ENCODE measurements at places on chromosomes 1 and 21. TPM values are rescaled to one million over a fixed set of nuclear protein-coding genes. Genes with fewer than 3 reads are reported as not detected.

MYBPH gene
- total RNA-seq = not detected

- DNase-seq = no peak
Measured at GRCh38 chr1:208460823-208461222, 216.6 kb upstream of the PLXNA2 start.

DNA sequence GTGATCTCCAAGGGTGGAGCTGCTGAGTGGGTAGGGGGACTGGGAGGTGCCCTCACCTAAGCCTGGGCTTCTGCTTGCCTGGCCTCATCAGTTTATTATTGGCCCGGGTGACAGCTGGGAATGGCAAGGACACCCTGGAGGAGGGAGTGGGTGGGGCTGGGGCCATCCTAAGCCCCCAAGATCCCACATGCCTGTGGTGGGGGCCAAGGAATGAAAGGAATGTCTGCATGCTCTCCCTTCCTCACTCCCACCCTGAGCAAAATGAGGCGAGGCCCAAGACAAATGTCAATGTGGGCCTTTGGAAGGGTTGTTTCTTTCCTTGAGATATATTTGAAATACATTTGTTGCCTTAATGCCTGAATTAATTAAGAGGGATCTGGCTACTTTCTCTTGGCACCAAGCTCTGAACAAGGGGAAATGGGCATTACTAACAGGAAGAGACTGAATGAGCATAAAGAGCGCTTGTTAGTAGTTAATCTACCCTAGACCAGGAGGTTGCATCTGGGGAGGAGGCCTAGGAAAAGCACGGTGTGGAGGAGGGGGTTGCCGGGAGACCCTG, 19.7 kb upstream of the CHI3L1 start:
- DNase-seq = no peak

DNA sequence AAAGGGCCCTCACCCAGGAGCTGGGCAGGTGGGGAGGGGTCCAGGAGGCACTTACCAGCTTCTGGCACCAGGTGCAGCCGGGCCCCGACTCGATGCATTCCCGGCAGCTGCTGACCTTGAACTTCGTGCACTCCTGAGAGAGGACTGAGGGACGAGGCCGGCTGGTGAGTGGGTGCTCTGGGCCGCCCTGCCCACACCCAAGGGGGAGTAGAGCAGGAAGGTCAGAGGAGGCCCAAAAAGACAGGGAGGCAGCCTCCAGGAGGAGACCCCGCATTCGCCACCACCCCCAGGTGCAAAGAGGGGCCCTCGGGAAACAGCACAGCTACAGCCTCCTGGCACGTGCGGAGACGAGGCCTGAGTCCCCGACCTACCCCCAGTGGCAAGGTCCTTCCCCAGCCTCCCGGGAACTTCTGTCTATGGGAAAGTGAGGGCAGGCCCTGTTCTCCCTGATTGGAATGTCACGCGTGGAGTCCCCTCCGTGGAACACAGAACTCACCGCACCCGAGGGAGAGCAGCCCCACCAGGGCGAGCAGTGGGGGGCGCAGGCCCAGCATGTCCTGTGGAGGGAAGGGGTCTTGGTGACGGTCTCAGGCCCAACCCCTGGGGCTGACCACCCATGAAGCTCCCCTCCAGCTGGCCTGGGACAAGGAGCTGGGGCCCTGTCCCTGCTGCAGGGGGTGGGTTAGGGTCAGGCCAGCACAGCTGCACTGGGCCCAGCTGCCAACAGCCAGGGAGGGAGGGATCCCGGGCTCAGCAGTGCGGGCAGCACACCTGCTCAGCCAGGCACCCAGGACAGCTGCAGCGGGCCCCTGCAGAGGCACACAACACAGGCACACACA, 10.3 kb downstream of the ITGB2 start:
- DNase-seq = no peak

KPRP gene
- total RNA-seq = not detected

OR2T11 gene
- total RNA-seq = not detected

DNA sequence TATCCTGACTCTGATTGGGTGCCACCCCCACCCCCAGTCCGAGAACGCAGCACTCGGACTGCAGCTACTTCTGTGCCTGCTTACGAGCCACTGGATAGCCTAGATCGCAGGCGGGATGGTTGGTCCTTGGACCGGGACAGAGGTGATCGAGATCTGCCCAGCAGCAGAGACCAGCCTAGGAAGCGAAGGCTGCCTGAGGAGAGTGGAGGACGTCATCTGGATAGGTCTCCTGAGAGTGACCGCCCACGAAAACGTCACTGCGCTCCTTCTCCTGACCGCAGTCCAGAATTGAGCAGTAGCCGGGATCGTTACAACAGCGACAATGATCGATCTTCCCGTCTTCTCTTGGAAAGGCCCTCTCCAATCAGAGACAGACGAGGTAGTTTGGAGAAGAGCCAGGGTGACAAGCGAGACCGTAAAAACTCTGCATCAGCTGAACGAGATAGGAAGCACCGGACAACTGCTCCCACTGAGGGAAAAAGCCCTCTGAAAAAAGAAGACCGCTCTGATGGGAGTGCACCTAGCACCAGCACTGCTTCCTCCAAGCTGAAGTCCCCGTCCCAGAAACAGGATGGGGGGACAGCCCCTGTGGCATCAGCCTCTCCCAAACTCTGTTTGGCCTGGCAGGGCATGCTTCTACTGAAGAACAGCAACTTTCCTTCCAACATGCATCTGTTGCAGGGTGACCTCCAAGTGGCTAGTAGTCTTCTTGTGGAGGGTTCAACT, 2.1 kb downstream of the RBM15 start:
- DNase-seq = no peak

DNA sequence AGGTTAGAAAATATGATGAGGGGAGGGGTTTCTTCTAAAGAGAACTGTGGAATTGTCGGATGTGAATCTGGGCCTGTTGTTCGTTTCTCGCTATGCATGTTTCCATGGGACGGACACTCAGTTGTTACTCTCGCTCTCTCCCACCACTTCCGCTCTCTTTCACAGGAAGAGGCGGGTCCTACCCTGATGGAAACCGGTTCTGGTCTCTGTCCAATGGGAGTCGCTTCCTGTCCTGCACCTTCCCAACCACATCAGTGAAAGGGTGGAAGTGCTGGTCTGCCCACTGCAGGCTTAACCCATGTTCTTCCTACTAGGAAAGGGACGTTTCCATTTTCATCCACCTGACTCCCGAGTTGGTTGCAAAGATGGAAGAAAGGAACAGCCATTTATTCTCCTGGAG, 119.4 kb downstream of the KCNJ15 start:
- DNase-seq = peak; percentile 11

DNA sequence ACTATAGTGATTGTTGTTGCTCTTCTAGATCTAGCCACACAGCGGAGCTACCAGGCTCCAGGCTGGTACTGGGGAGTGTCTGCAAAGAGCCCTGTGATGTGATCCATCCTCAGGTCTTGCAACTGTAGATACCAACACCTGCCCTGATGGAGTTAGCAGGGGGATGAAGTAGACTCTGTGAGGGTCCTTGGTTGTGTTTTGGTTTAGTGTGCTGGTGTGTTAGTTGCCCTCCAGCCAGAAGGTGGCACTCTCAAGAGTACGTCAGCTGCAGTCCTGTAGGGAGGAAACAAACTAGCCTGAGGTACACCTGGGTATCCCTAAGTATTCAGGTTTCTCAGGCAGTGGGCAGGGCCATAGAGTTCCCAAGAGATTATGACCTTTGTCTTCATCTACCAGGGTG, 81.2 kb upstream of the TMPRSS2 start:
- no peak for DNase-seq

DNA sequence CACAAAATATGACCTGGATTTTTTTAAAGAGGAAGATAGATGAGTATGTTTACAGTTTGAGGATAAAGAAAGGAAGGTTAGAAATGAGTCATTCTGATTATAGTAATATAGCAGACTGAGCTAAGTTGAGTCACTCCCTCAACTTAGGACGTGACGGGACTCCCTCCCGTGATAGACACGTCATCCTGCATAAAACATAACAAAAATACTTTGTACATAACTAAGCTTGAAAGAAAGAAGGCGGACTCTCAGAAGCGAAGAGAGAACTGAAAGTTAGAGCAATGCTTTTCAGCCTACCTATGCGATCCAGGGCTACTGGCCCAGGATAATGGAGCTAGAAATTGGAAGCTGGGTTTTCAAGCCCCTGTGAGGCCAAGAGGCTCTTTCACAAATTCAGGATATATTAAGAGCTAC, 53.0 kb upstream of the DESI2 start:
- peak; percentile 6 for DNase-seq

ARV1 gene
- total RNA-seq = 1.5 TPM

- DNase-seq = no peak
Measured at GRCh38 chr1:53378061-53378460, 50.2 kb upstream of the LRP8 start.

DNA sequence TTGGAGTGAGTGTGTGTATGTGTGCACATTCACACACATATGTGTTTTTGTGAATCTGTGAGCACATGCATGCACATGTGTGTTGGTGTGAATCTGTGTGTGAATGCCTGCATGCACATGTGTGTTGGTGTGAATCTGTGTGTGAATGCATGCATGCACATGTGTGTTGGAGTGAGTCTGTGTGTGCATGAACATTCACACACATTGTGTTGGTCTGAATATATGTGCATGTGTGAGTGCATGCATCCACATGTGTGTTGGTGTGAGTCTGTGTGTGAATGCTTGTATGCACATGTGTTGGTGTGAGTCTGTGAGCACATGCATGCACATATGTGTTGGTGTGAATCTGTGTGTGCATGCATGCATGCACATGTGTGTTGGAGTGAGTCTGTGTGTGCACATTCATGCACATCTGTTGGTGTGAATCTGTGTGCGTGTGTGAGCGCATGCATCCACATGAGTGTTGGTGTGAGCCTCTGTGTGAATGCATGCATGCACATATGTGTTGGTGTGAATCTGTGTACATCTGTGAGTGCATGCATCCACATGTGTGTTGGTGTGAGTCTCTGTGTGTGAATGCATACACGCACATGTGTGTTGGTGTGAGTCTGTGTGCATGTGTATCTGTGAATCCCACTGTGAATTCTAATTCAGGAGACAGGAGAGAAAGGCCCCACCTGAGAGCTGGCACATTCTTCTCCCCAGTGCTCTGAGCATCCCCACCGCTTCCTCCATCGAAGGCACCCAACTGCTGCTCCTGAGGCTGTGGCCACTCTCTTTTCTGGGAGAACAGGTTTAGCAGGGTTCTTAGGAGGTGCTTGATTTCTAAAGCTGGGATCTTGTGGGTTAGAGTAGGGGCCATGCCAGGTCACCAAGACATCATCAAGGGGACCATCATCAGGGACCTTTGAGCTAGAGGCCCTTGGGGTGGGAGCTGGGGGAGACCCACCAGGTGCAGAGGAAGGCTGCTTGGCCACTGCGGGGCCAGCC, 117.5 kb upstream of the ARHGEF16 start:
- no peak for DNase-seq
